ENCODE measurements at places on chromosomes 16 and 17.

GRCh38 chr16:69309316-69309715 lies 1.8 kb upstream of the VPS4A start:
- no peak for DNase-seq

GRCh38 chr17:27569257-27569722 lies 61.7 kb upstream of the LGALS9 start:
- DNase-seq, result no peak

DNA sequence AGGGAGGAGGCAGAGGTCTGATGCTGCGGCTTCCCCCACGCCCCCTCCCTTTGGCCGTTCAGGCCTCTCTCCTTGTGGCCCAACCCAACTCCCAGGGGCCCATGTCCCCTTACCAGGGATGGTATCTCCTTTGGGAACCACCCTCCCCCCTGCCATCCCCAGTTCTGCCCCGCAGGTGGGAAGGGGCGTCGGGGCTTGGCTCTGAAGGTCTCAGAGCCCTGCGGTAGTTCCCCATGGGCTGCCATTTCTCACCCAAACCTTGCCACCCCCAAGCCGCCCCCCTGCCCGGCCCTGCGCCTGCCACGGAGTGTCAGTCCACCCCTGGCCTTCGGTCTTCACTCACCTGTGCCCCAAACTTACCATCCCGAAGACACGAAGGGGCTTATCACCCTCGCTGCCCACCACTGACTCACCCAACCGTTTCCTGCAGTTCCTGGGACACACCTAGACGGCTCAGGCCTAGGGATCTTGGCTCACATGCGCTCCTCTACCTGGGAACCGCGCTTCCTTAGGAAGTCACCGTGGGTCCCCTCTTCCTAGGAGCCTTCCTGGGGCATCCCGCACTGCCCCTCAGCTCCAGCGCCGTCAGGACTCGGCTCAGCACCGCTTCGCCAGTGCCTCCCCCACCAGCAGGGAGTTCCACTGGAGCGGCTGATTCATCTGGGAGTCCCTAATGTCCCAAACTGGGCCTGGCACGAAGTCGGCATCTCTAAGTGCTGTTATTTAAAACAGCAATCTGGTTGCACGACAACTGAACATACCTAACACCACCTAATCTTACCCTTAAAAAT lies 1.1 kb upstream of the DOC2A start:
- no peak for DNase-seq

DNA sequence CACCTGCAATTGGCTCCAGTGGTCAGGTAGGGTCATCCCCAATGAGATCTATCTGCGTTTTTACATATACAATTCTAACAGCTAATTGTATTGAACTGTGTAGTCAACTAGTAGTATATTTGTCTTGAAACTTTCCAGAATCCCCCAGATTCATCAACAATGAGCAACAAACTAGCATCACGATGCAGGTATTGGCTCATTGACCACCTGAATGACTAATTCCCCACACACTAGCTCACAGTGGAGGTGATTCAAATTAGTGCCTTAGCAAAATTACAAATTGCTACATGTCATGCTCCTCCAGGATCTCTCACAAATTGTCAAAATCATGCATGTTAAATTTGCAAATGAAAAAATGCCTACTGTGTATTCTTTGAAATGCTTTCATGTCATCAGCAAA lies 62.8 kb upstream of the MPHOSPH6 start:
- DNase-seq, result no peak

DNA sequence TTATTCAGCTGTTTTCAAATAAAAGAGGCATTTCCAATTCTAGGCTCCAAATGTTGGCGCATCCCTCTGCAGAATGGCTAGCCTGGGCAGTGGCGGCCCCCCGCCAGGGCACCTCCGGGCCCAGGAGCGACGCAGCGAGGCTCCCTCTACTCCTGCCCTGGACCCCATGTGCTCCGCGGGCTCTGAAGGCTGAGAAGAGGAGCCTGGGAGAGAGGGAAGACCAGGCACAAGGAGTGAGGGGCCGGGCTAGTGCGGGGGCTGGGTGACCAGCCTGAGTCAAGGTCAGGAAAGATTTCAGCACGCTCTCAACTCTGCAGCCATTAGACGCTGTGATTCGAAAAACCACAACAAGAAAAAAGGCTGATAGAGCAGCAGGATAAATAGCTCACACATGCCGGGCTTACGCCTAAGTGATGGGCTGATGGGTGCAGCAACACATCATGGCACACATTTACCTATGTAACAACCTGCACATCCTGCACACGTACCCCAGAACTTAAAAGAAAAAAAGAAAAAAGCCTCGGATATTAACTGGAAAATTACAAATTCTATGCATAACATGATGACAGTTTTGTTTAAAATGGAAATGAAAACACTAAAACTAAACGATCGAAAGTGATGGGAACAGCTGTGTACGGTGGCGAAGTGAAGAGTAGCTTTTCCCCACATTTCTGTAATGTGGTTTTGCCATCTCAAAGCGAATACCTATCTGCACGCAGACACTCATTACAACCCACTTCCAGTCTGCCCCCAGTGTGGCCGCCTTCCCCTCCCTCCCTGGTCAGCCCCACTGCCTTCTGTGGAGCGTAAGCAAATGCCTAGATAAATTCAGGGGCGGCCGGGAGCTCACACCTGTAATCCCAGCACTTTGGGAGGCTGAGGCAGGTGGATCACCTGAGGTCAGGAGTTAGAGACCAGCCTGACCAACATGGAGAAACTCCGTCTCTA lies 44.4 kb downstream of the MAP1LC3B start:
- DNase-seq, result no peak

GRCh38 chr17:27423651-27424050 lies 32.6 kb upstream of the KSR1 start:
- no peak for DNase-seq

DNA sequence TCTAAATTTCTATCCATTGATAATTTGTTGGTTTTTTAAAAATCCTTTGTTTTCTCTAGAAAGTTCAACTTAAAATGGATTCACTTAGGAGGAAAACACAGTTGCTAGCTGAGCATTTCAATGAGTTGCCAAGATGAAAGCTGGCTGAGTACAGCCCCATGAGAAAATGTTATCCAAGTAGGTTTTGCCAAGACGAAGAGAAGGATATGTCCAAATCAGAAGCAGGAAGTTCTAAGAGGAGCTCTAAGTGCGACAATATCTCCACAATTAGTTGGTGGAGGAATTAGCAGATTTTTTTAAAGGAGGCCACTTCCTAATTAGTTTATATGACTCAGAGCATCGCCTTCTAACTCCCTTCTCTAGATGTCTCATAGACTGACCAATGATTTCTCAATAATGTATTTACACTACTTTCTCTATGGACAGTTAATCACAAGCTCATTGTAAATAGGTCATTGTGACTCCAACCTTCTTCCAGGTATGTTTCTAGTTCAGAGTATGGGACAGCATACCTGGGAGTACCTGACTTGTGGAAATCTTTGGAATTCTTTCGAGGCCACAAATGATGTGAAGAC lies 873.3 kb upstream of the SOX9 start:
- no peak for DNase-seq

- peak; percentile 70 for DNase-seq
These were observed 37.8 kb downstream of the TMEM235 start for GRCh38 chr17:78268951-78269905.

DNA sequence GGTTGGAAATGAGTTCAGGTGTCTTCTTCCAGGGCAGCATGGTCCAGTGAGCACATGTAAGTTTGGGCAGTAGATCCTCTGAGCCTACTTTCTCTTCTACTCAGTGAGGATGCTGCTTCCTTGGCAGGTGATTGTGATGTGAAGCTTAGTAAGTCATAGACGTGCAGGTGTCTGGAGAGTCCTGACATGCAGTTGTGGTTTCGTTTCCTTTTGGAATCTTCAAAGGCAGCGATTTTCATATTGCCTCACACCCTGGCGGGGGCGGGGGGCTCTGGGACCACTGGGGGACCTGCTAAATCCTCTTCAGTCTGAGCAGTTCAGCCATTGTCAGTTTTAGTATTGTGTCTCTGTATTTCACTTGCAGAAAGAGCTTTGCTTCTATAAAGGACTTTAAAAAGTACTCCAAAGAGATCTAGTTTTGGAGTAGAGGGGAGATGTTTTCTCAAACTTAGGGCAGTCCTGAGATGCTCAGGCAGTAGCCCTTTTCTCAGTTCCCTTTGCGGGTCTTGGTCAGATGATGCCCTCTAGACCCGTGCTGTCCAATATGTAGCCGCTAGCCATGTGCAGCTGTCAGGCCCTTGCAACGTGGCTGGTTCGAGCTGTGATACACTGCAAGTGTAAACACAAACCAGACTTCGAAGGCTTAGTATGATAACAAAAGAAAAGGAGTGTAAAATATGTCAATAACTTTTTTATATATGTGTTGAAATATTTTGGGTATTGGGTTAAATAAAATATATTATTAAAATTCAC lies 4.0 kb upstream of the CDK5R1 start:
- no peak for DNase-seq

DNA sequence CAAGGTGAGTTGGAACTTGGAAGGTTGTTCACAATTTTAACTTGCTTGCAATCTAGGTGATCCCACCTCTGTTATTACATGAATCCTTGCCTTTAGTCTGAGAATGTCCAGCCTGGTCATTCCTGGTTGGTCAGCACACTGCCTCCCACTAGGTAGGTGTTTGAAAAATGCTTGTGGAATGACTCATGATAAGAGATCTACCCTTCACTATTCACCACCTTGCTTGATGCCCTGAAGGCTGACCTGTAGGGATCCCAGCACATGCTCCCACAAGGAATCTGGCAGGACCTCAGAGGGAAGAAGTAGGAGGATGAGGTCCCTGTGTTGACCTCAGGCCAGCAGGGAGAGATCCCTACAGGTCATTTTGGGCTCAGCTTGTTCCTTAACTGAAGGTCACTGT lies 30.2 kb upstream of the ABCA3 start:
- DNase-seq, result no peak

DNA sequence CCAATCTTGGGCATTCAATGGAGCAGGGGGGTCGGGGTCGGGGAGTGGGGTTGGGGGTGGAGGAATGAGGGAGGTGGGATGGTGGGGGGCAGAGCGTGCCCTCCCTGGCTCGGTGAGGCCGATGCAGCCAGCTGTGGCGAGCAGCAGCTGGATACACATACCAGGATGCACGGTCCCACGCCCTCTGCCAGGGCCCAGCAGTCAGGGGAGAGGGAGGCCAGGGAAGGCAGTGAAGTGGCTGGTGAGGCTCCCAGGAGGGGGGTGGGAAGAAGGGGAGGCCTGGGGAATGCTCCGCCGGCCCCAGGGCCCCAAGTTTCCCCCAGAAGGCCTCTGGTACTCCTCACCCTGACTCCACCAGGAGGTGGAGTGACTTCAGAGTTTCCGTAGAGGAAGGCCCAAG lies 77.6 kb upstream of the LHX1 start:
- no peak for DNase-seq

GRCh38 chr16:81376880-81377279 lies 62.1 kb downstream of the GAN start:
- no peak for DNase-seq

- no peak for DNase-seq
These were observed 68.3 kb downstream of the SNX11 start for GRCh38 chr17:48175692-48176470.

GRCh38 chr16:54501797-54502196 lies 215.2 kb upstream of the IRX3 start:
- no peak for DNase-seq

- DNase-seq, result no peak
These were observed 8.3 kb upstream of the RAB5C start for GRCh38 chr17:42163113-42163512.

GRCh38 chr16:74271872-74272271 lies 24.7 kb upstream of the PSMD7 start:
- DNase-seq, result no peak

DNA sequence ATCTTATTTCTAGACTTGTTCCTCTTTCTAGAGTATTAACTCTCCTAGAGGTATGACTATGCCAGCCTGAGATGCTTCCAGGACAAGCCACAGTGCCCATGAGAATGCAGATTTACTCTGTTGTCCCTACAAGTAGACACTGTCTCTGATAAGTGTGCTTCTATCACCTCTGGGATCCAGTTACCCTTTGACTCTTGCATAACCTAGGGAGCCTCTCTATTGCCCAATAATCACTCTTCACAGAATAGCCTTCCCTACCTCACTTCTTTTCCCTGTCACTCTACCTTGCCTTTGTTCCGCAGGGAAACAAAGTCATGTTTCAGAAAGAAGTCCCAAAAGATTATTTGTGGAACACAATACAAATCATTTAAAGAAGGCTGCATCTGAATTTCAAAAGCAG lies 1.6 kb upstream of the KRT34 start:
- no peak for DNase-seq

DNA sequence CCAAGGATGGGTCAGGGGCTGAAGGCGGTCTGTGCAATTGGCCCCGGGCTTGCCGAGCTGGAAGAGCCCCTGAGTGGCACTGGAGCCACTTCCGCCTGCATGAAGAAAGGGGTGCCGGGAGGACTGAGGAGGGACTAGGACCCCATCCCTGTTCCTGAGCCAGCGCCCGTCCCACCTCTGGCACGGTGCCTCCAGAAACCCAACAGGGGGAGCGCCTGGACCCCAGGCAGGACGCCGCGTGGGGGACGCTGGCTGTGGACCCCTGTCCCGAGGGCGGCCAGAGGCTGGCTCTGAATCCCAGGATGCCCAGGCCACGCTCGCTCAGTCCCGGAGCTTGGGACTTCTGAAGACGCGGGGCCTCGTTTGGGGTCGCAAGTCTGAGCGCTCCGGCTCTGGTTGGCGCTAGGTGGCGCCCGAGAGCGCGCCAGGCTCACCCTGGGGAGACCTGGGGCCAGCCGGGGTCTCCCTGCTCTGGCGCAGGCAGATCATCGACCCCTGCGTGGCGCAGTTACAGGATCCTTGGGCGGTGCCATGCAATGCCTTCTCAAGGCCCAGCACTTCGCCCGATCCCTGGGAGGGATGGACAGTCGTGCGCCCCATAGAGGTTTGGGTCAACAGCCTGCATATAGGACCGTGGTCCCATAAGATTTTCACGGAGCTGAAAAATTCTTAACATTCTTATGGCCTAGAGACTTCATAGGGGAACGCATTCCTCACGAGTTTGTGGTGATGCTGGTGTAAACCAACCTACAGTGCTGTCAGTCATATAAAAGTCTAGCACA lies 58.5 kb upstream of the CREBBP start:
- no peak for DNase-seq

GRCh38 chr17:33080091-33080490 lies 88.4 kb downstream of the SPACA3 start:
- no peak for DNase-seq

- no peak for DNase-seq
These were observed 33.8 kb downstream of the PIPOX start for GRCh38 chr17:29076722-29077121.

GRCh38 chr17:9419932-9420453 lies 155.6 kb downstream of the STX8 start:
- no peak for DNase-seq
